Right hindlimb (tissue), 1 donor: ENCODE measurements at places on chromosomes 4 and X.

DNA sequence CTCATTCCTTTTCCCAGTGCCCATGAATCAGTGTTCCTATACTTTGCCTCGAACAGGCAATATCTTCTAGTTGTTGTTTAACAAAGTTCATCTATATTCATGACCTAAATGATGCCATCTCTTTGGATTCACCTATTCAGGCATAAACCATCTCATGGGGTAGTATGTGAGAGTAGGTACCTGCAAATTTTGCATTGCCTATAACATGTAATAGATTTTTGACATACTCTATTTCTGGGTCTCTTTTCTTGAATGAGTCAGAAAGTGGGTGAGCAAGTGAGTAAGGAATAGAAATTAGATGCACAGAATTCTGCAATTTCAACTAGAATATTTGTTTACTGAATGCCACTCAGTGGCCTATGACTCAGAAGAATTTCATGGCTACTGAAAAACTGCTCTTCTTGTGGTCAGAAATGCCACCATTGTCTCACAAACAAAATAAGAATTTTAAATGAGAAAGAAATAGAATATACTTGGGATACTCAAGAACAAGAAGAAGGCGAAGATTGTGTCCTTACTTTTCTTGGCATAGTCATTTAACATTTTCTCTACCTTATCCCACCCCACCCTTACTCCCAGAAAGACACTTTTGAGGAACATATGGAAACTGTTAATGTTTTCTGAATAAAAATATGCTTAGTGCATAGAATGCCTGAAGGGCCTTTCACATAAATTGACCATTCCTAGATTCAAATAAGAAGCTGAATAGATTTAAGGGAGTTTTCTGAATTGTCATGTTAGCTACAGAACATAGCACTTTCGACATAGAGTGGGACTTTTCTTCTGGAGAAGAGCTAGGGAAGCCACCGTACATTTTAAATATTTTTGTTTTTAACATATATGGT is 86.8 kb downstream of the HHIP start:
- DNase-seq = no peak

DNA sequence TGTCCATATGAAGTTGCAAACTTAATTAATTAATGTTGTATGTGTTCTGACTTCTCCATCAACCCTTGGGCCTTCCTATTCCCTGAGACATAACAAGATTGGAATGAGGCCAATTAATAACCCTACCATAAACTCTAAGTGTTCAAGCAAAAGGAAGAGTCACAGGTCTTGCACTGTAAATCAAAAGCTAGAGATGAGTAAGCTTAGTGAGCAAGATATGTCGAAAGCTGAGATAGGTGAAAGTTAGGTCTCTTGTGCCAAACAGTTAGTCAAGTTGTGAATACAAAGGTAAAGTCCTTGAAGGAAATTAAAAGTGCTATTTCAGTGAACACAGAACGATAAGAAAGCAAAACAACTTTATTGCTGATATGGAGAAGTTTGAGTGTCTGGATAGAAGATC is 58.2 kb upstream of the GPRIN3 start:
- DNase-seq = no peak

GRCh38 chr4:36333303-36333877 is 52.0 kb downstream of the DTHD1 start:
- no peak for DNase-seq

- DNase-seq = no peak
Measured at GRCh38 chr4:135192751-135193535, 991.4 kb upstream of the PABPC4L start.

GRCh38 chr4:150457802-150458201 is 124.1 kb upstream of the MAB21L2 start:
- no peak for DNase-seq

- DNase-seq = no peak
Measured at GRCh38 chr4:142861351-142861750, 15.2 kb upstream of the INPP4B start.

GRCh38 chr4:145035494-145036136 is 62.4 kb downstream of the ANAPC10 start:
- DNase-seq = no peak

DNA sequence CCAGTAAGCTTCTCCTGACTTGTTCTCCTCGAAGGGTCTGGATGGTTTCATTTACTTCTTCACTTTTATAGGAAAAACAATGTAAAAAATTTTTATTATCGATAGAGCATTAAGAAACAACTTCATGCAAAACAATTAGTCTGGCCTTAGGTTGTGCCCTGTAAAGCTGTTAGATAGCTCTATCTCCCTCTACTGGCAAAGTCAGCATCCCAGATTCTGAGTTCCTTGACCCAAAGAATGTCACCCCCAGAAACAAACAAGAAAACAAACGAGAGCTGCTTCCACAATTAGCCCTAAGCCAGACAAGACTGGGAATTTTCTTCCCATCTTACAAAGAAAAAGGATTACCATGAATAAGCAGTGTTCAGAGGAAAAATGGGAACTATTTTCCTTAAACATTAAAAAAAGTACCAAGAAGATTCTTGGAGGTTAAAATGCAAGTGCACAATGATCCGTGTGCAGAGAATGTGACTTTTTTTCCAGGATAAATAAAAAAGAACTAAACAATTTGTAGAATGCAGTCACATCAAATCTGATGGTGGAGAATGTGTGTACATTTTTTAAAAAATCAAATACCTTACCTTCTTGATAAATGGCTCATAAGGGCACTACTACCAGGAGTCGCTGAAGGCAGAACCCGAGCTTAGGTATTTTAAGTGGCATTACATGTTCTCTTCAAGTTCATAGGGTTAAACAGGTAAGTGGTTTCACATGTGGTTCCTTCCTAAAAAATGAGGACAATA is 293.2 kb downstream of the FBXO8 start:
- DNase-seq = no peak

DNA sequence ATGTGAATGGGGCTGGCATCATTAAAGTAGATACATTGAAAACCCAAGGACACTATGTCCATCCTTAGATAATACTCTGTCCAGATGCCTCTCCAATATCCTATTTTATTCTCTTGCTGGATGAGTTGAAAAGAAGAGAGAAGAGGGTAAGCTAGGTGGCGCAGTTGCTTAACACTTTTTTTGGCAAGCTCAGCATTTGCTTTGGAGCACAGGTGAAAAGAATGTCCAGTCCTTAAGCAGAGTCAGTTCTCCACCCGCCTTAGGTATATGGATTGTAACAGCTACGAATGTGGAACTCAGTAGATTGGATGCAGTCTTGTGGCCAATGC is 208.4 kb downstream of the NWD2 start:
- peak; percentile 54 for DNase-seq

- no peak for DNase-seq
Measured at GRCh38 chr4:123640271-123640670, 243.7 kb downstream of the SPRY1 start.

- no peak for DNase-seq
Measured at GRCh38 chrX:13471269-13471668, 98.1 kb upstream of the EGFL6 start.

DNA sequence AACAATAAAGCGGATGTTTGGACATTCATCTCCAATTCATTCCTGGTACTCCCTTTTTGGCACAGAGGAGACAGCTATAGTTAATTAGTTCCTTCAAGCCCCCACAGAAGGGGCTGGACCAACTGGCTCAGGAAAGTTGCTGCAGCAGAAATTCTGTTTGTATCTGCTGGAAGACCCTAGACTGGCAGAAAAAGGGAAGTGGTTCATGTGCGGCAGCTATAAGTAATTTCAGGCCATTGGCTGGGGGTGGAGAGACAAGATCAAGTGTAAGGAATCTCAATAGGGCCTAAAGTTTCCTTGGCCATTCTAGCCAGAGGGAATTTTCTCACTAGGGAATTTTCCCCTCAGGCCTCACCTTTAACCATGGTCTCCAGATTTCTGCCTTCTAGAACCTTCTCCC is 89.9 kb upstream of the DHX15 start:
- DNase-seq = no peak

DNA sequence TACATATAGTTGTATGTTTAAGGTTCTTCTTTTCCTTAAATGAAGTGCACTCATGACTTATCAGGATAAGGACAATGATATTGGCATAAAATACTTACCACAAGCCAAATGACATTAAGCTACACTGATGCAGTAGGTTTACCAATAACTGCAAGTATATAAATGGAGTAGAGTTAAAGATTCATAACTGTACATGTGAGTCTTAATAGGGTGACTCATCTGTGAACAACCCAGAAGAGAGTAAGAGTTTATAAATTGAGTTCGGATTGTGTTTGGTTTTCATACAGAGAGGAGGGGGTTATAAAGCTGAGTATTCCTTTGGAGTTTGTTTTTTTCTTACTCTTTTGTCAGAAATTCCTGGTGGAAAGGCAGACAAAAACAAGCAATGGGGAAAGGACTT is 144.8 kb downstream of the TLL1 start:
- DNase-seq = no peak

GRCh38 chr4:43607400-43607799 is 714.9 kb downstream of the GRXCR1 start:
- DNase-seq = no peak

DNA sequence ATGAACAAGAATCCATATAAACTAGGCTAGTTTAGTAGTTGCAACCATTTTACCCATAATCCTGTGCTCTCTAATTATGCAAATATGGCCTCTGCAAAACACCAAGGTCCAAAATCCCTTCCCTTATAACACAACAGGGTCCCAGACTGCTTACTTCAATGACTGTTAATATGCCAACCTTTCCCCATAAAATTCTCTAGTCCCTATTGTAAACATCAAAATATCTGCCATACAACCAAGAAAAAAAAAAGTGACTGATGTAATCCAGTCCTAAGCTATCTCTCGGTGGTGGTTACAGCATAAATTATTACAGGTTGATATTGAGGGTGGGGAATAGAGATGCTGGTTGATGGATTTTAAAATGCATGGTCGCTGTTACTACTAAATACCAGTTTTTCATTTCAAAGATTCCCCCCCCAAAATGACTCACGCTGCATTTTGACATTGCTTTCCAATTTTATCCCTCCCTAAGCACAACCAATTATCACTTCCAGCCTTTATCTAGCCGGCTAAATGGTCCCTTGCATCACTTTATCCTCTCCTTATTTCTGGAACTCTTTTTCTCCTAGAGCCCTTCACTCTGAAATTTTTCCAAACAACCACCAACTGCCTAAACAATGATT is 44.8 kb downstream of the TSPAN5 start:
- DNase-seq = no peak

- DNase-seq = no peak
Measured at GRCh38 chr4:89248879-89249281, 58.7 kb downstream of the GPRIN3 start.

DNA sequence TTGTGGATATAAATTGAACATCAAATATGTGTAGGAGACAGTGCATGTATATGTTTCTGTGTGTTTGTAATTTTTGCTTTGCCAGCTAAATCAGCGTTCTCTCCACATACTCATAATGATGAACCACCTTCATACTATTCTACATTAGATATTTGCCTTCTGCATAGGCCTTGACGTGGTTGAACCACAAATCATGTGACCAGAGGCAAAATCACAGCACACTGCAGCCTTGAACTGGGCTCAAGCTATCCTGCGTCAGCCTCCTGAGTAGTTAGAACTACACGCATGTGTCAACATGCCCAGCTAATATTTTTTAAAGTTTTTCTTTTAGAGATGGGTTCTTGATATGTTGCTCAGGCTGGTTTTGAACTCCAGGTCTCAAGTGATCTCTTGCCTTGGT is 9.5 kb downstream of the UBQLN2 start:
- DNase-seq = no peak

- DNase-seq = no peak
Measured at GRCh38 chrX:43835559-43835958, 46.7 kb downstream of the MAOB start.

GRCh38 chrX:132673331-132673730 is 184.5 kb upstream of the MBNL3 start:
- no peak for DNase-seq

DNA sequence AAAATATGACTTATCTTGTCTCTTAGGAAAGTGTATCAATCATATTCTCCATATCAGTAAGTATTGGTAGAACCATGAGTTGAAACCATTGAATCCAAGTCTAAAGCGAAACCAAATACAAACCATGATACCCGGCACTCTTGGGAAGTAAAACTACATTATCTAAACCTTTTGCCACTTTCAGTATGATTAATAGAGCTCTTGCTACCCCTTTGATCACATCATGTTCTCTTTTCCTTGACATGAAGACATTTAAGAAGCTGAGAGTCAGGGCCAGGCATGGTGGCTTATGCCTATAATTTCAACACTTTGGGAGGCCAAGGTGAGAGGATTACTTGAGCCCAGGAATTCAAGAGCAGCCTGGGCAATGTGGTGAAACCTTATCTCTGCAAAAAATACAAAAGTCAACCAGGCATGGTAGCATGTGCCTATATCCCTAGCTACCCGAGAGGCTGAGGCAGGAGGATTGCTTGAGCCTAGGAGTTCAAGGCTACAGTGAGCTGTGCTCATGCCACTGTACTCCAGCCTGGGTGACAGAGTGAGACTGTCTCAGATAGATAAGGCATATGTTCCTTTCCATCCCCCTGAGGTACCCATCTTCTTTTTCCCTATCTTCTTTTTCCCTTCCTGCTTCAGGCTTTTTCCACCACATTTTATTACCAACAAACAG is 45.4 kb downstream of the CEP135 start:
- no peak for DNase-seq

DNA sequence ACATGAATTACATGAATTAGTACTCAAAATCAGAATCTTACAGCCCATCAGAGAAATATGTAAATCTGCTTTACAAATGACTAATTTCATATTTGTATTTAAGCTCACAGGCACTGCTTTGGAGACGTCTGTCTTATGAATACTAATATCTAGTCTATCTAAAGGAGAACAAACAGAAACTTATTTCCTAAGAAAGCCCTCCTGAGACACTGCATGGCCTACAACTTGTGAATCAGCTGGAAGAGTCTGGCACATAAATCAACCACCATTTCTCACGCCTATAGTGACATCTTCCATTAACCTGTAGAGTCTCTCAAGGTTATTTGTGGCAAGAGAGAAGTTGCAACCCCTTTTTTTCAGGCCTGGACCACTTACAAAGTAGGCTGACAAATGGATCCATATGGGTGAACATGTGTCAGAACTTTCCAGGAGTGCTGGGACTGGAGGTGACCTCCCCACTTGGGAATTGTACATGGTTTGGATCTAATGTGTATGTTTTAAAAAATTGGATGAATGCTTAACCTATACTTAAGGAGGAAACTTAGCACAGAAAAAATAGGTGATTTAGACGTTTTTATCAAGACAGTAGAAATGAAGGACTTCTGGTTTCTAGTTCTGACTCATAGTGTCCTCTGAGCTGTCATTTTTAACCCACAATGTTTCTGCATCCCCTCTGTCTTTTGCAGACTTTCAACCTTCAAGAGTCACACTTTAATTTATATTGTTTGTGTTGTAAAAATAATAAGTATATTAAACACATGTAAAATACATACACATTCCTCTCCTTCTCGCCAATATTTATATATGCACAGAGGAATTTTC is 83.2 kb upstream of the ARHGAP24 start:
- DNase-seq = no peak

GRCh38 chr4:74486905-74487304 is 42.0 kb downstream of the AREG start:
- no peak for DNase-seq

DNA sequence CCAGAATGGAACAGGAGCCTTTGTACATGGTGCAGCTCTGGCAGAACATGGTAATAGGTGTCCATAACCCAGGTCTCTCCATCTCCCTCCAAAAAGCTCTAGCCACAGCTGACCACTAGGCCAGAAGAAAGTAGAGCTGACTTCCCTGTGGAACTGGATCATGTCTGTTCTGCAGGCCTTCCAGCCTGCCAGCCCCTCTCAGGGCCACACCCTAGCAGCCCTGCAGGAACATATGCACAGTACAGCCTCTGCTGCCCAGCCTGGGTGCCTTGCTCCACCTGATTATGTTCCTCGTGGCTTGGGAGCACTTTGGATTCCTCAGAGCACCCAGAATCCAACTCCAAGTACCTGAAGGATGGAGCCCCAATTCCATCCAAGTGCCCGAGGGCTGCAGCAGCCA is 12.0 kb downstream of the NDST3 start:
- DNase-seq = no peak
